Left ventricle myocardium inferior (tissue), 1 donor: ENCODE measurements at places on chromosomes 5 and 9. TPM values are rescaled to one million over a fixed set of nuclear protein-coding genes. Genes with fewer than 3 reads are reported as not detected.

PCDHGA9 gene
- total RNA-seq, result 3.9 TPM

DMRT3 gene
- not detected for total RNA-seq

- no peak for DNase-seq
Measured at GRCh38 chr5:68771221-68771620, 322.6 kb upstream of the SLC30A5 start.

DNA sequence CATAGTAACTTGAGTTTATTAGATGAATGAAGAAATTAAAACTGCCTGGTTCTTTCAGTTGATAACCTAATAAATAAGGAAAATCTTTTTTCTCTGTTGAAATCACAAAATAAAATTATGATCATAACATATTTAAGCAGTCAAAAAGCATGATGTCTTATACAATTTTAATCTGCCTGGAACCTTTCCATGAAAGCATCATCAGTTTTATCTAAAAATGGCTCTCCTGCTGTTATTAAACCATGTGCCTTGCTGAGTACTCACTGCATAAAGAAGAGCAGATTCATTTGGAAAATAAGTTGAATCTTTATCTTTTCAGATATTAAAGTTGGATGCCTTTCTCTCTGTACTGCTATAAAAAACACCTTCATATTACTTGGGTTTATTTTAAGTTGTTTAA lies 148.8 kb downstream of the SLC24A2 start:
- no peak for DNase-seq

- no peak for DNase-seq
Measured at GRCh38 chr5:124245276-124245675, 501.2 kb downstream of the ZNF608 start.

CDC25C gene
- not detected for total RNA-seq

GRCh38 chr9:98860871-98861293 lies 53.4 kb downstream of the GALNT12 start:
- peak; percentile 74 for DNase-seq

DNA sequence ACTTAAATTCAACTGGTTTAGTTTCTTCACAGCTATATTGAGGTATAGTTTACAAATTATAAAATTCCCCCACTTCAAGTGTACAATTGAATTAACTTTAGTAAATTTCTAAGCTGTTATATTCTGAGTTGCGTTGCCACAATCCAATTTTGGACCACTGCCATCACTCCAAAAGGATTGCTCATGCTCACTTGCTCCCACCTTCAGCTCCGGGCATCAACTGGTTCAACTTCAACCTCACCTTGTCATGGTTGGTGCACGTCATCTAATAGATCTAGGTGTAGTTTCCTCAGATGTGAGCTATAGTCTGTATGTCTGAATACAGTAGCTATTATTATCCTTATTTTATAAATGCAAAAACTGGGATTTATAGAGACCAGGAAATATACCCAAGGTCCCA lies 942.5 kb upstream of the WWC1 start:
- no peak for DNase-seq

GRCh38 chr5:54653956-54654614 lies 136.5 kb downstream of the SNX18 start:
- DNase-seq, result no peak

C5orf52 gene
- not detected for total RNA-seq

CDC20B gene
- total RNA-seq, result not detected

GRCh38 chr9:91360551-91361290 lies 997 bp downstream of the AUH start:
- no peak for DNase-seq

C1QTNF3 gene
- total RNA-seq, result 0.49 TPM

DNA sequence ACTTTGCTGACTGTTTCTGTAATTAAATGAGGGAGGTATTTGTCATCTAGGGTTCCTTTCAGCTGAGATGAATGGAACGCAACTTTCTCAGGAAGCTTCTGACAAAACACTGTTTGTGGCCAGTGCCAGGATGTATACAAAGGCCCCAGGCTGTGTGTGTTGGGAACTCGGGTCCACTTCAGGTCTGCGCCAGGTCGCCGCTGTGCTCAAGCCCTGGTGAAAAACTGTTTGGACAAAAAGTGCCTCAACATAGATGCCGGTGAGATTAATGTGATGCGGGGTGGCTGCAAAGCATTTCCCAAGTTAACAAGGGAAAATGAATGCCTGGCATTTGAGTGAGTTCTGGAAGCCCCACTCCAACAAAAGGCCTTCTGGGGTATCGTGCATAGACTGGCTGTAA lies 156.4 kb downstream of the GABBR2 start:
- DNase-seq, result no peak

GRCh38 chr5:81790336-81790735 lies 39.4 kb upstream of the SSBP2 start:
- DNase-seq, result no peak

DNA sequence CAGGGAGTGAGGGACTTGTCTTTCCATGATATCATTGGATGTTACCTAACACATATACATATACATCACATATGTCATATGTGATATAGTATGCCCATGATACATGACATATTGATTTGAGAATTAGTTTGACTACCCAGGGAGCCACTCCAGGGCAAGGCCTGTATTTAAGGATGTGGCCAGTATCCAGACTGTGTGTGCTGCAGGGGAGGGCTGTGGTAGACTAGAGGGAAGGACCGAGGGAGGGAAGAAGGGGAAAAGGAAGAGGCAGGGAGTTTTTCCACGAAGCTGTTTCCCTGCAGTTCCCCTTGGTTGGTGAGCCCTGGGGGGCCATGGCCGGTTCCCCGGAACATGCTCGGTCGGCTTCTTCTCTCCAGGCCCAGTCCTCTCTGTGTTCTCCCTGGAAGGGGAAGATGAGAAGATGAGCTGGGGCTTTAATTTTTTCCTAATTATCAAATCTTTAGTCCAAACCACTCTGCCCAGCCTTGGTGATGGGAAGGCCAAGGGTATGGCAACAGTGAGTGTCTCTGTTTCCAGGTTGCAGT lies 48.7 kb downstream of the NSUN2 start:
- no peak for DNase-seq

DNA sequence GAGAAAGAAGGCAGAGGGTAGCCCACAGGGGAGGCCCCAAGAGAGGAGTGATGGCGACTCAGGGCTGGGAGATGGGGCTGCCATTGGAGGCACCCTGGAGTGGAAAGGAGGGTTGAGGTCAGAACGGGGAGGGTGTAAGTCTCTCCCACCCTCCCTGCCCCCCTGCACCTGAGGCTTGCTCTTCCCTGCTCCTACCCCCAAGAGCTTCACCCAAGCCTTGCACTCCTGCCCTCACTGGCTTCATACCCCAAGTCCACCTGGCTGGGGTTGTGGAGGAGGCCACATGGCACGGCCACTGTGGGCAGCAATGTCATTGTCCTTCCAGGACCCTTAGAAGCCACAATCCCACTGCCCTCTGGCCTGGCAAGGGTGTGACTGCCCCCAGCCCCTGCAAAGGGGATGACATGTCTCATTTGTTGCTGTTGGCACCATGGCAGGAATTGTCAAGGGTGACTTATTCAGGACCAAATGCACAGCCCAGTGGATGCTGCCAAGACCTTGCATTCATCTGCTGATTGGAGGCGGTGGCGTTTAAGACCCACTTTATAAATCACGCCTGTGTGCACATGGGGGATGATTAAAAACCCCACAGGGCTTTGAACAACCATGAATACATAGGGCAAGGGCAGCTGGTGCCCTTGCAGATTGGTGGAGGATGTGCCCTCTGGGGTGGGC lies 47.6 kb upstream of the RNU6ATAC start:
- peak; percentile 3 for DNase-seq

DNA sequence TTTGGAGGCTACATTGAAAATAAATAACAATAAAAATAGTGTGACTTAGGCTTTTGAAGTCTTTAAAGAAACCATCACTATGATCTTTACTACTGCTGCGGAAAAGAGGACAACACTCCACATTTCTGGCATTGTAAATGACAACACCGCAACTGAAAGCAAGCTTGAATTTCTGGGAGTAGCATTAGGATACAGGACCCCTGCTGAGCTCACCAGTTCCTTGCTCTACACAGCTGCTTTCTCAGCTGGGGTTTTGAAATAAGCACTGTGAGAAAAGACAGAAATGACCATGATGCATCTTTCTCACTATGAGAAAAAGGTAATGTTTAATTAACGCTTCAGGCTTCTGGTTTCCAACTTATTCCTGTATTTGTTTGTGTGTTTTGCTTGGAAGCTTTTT lies 168.0 kb downstream of the TAF11L14 start:
- DNase-seq, result no peak
